Spinal cord (tissue), 10 donors: ENCODE measurements at places on chromosomes 1 and 21. TPM values are rescaled to one million over a fixed set of nuclear protein-coding genes. Genes with fewer than 3 reads are reported as not detected.
A peak's percentile ranks its signal among the peaks of the same experiment; 100 is the strongest.

Gene NPL
- 14.3 TPM for total RNA-seq

- DNase-seq: no peak
Observed at GRCh38 chr1:181141431-181141910, 53.0 kb downstream of the IER5 start.

Gene FAM72C
- total RNA-seq: 1.2 TPM

DNA sequence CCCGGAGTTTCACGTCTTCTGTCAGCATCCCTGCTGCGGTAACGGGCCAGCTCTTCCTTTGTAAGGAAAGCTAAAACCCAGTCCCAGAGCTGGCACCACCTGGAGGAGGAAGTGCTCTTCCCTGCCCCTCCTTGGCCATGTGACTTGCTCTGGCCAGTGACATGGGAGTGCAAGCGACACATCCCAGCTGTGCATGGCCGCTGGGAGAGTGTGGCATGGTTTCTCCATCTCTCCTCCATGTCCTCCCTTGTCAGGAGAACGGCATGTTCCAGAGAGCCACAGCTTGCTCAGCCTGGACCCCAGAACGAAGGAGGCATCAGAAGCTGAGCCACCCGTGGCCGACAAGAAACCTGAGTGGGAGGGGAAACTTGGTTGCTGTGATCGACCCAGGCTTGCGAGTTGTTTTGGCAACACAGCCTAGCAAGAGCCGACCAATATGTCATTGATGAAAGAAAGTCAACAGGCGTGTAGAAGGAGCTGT, 2.7 kb upstream of the PRXL2B start:
- DNase-seq: no peak

GRCh38 chr21:33046455-33046854, 20.7 kb downstream of the OLIG2 start:
- no peak for DNase-seq

Gene ELAPOR1
- total RNA-seq: 9.3 TPM

DNA sequence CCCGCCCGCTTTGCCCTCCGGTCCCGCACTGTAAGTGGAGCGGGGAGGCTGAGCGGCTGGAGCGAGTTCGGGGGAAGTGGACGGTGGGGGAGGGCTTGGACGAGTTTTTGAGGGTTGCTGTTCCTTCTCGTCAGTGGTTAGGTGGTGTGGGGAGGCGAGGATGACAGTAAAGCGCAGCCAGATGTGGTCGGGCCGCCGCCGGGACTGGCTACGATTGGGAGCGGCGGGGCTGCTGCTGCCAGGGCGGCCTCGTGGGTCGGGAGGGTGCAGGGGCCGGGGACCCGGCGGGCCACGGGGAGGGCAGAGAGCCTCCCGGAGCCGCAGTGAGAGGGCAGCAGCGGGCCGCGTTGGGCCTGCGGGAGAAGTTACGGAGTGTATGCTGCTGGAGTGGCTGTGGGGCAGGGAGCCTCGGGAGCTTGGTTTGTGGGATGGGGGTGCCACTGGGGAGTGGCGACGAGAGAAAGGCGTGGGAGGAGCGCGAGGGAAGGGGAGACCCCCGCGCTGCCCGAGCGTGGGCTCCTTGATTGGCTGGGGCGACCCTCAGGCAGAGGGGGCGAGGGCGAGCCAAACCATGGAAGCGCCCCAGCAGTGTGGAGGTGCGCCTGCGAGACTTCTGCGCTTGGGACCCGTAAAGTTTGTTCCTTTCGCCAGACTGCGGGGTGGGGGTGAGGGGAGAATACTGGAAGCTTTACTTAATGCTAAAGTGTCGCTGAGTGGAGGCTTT, 2.1 kb downstream of the ADGRL2 start:
- peak; percentile 24 for DNase-seq

Gene INSRR
- 0.40 TPM for total RNA-seq

- peak; percentile 81 for DNase-seq
Observed at GRCh38 chr1:209675565-209676154, 448 bp downstream of the G0S2 start.

Gene SLFNL1
- 0.66 TPM for total RNA-seq

DNA sequence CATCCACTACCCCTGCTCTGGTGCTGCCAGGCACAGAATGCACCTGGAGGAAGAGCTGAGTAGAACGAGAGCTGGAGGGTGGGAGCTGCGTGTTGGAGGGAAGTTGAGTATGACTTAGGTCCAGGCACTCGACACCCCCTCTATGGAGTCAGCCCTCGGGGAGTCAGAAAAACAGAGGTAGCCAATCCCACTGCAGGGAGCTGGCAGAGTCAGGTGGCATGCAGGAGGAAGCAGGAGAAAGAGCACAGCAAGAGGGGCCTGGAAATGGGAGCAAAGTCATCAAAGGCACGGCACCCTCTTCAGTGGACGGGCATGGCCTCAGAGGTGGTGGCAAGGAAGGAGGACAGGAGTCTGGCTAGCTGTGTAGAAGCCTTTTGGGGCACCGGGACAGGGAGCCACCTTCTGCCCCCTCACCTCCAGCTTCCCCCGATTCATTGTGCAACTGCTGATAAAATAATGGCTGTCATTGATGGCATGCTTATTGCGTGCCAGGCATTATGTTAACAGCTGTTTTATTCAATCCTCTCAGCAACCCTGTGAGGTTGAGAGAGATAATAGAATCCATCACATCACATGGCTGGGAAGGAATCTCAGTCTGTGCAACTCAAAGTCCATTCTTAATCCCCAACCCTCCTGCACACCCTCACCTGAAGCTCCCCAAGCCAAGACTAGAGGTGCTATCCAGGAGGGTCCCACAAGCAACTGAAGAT, 42.0 kb downstream of the C1orf198 start:
- DNase-seq: no peak

Gene OR6K3
- total RNA-seq: not detected

DNA sequence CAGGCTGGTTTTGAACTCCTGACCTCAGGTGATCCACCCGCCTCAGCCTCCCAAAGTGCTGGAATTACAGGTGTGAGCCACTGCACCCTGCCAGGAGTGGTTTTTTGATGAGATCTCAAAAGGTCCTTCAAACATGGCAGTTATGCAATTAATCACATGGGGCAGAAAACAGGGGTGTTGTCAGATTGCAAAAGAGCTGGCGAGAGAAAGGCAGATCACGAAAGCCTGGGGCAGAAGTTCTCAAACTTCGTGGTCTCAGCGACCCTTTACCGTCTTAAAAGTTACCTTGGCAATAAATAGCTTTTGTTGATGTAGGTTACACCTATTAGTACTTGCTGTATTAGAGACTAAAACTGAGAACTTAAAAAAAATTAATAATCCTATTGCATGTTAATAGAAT, 16.1 kb downstream of the CNR2 start:
- no peak for DNase-seq

GRCh38 chr1:207748737-207749528, 2.9 kb upstream of the CD46 start:
- no peak for DNase-seq

Gene PM20D1
- total RNA-seq: 0.99 TPM

- DNase-seq: no peak
Observed at GRCh38 chr1:18955441-18956192, 859 bp downstream of the IFFO2 start.

Gene SPRR1A
- total RNA-seq: not detected

DNA sequence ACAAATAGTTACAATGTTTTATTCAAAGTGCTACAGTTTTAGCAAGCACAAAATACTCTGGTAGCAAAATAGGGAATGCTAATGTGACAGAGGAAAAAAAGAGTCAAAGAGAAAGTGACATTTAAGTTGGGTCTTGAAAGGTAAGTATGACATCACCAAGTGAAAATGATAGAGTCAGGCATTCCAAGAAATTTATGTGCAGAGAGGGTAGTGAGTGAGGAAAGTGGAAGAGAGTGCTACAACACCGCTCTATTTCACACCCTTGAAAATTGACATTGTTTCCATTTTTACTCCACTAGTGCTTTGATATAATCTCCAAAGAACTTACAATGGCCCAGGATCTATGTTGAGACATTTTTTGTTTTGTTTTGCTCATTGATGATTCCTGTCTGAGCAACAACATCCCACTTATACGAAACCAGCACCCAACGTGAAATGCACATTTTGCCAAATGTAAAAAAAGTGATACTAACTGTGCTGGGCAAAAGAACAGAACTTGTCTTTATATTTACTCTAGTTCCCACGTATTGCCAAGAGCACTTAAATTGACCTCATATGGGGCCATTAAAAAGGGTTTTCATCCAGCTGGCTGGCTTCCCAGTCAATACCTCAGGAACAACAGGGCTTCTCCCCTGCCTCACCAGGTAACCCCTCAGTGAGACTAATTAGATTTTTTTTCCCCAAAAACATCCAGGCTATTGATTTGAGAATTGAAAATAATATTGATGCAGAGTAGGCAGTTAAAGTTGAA, 206.3 kb upstream of the NR5A2 start:
- DNase-seq: no peak

Gene SLAMF9
- not detected for total RNA-seq

- no peak for DNase-seq
Observed at GRCh38 chr1:161157867-161158266, 1.4 kb upstream of the USP21 start.

Gene PDE4B
- total RNA-seq: 181 TPM

GRCh38 chr1:85417876-85418275, 47.1 kb downstream of the DDAH1 start:
- DNase-seq: no peak

DNA sequence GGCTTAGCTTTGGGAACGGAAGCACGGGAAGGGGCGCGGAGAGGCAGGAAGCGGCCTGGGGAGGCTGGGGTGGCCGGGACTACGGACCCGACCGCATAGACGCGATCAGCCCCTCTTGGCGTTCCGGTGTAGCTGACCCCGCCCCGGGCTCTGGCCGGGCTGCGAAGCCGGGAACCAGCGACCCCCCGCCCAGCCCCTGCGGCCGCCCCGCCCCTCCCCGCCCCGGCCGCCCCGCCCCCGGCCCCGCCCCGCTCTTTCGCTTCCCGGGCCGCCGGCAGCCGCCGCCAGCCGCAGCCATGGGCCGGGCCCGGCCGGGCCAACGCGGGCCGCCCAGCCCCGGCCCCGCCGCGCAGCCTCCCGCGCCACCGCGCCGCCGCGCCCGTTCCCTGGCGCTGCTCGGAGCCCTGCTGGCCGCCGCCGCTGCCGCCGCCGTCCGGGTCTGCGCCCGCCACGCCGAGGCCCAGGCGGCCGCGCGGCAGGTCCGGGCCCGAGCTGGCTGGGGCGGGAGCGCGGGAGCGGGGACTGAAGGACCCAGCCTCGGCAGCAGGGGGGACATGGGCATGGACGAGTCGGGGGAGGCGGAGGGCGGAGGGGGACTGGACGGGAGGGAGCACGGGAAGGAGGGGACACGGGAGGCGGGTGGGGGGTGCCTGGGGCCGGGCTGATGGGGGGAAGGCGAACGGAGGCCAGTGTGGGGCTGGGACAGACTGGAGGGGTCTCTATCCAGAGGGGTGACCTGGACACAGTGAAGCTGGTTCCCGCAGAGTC, at the start of gene SELENON:
Gene SELENON (plus strand): TSS at position 259 of the 768 bp plus-strand sequence. CDS start 38 bp downstream, at position 297.
- no peak for DNase-seq

DNA sequence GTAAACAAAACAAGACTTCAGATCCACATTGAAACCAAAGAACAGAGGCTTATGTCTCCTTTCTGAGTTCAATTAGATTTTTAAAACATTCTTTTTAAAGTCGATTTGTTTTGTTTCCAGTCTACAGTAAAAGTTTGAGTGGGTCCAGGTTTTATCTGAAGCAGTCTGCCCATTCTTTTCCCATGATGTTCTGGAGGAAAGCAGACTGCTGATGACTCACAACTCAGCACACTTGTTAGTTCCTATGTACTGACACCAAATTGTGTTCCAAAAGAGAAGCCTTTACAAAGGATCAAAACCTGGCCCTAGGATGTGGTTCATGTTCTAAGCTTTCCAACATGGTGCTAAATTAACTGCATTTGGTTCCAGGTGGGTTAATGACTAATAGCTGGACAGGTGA, 11.4 kb upstream of the CCN1 start:
- DNase-seq: no peak

Gene MSTO1
- 26.9 TPM for total RNA-seq

DNA sequence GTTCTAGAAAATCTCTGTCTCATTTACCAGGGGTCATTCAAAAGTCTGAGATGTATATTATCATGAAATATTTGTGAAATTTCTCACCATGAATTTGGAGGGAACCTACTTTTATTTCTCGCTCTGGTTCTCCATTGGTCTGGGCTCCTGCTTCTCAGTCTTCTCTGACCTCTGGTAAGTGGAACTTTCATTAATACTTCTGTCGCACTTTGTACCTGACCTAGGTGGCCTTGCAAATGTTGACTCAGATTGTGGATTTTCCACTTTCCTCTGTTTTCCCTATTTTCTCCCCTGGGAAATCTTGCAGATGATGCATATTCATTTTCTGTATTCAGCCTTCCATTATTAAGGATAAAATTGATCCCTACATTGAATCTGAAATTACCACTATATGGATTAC, 53.2 kb downstream of the LRIG2 start:
- no peak for DNase-seq

Gene GBP7
- not detected for total RNA-seq

GRCh38 chr1:215418876-215419447, 148.1 kb upstream of the KCTD3 start:
- no peak for DNase-seq

Gene RIIAD1
- total RNA-seq: 5.2 TPM

- DNase-seq: no peak
Observed at GRCh38 chr1:9827558-9828185, 3.9 kb upstream of the CLSTN1 start.

Gene PPM1J
- total RNA-seq: 2.2 TPM

DNA sequence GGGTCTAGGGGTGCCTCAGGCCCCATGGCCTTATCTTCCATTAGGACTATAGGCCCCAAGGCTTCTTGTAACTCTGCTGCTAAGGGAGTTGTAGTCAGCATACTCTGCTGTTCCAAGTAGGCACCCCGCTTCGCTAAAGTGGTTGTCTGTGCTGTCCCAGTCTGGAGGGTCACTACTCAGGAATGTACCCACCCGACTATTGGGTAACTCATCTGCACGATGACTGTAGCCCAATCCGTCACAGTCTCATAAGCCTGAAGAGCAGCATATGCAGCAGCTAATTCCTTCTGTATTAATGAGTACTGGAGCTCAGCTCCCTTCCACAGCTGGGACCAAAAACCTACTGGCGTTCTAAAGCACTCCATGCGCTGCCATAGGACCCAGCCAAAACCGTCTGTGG, 111.0 kb downstream of the GDAP2 start:
- DNase-seq: no peak

DNA sequence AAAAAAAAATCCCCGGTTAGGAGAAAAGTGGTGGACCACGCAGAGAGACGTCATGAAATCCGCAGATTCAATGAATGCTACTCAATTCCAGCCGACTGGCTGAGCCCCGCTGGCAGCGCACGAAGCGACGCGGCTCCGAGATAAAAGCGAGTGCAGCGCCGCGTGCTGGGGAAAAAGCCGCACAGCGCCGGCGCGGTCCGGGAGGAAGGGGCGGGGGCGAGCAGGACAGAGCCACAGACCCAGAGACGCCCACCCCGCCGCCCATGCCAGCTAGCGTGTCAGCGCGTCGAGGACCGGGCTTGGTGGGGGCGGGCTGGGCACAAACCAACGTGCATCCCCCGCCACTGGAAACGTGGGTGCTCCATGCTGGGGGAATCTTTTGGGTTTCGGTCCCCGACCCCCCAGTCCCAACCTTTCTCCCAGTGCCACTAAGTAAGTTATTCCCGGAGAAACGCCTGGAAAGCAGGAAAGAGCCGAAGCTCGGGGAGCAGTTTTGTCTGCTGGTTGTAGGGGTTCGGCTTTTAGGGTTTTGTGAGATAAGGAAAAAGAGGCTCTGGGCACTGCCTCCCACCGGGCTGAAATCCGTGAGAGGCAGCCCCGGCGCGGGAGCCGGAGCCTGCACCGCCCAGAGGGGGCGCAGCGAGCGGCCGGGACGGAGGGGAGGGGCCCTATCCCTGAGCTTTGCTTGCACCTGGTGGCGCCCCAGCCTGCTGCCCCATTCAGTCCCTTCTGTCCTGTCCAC, at the start of gene KCNJ6:
Gene KCNJ6 (minus strand): TSS at position 148 of the 742 bp plus-strand sequence. CDS start 75,775 bp downstream, outside the sequence.
- DNase-seq: peak; percentile 94
